ENCODE measurements at places on chromosomes 11 and 22.
A peak's percentile ranks its signal among the peaks of the same experiment; 100 is the strongest.

DNA sequence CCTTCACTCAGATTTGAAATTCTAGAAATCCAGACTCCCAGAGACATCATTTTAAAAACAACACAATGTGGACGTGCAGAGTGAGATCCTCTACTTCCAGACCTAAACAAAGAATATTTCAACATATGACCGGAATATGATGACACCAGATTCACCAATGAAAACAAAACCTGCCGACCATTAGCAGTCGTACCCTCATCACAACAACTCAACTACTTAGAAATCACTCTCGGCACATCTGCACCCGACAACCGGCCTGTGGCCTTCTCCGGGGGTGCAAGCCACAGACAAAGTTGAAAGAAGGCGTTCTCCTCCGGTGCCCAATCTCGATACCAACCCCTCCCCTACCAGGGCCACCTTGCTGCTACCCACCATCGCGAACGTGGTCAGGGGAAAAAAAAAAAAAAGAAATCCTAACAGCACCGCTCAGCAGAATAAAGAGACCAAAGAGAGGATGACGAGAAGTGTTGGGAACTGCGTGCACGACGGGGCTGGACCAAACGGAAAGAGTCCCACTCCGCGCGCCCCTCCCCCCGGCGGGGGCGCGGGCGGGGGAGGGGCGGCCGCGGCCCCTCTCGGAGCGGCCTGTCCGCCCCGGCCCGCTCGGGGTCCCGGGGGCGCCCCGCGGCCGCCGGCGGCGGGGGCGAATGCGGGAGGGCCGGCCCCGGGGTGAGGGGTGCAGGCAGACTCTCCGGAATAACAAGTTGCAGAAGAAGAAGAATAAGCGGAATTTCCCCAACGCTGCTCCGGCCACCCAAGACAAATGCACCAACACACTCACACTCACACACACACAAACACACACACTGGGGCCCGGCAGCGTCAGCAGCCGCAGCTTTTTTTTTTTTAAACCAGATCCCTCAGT lies 1.7 kb downstream of the PHF21A start:
- DNase-seq, result no peak

DNA sequence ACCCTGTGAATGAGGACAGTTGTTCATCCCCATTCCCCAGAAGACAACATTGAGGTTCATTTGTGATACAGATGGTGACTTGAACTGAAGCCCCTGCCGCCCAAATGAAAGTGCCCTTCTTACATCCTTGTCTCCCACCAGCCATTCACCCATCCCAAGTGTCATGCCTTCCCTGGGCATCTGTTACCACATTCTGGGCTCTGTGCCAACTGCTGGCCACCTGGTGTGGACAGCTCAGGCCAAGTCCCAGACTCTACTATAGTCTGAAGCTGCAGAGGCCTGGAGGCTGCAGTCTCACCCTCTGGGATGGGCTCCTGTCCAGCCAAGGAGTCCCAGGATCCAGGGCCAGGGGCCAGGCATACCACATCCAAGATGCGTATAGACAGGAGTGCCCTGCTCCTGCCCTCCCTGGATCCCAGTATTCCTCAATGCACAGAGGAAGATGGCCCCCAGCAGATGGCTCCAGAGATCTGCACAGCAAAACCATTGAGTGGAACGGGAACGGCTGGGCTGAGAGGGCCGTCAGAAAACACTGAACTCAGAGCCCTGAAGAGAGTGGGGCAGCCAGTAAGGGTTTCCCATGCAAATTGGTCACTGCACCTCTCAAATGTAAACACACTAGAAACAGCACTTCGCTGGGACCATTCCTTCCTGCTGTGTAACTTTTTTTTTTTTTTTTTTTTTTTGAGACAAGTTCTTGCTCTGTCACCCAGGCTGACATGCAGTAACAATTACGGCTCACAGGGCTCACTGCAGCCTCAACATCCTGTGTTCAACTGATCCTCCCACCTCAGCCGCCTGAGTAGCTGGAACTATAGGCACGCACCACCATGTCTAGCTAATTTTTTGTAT lies 22.8 kb downstream of the ARRB1 start:
- DNase-seq, result peak; percentile 71

DNA sequence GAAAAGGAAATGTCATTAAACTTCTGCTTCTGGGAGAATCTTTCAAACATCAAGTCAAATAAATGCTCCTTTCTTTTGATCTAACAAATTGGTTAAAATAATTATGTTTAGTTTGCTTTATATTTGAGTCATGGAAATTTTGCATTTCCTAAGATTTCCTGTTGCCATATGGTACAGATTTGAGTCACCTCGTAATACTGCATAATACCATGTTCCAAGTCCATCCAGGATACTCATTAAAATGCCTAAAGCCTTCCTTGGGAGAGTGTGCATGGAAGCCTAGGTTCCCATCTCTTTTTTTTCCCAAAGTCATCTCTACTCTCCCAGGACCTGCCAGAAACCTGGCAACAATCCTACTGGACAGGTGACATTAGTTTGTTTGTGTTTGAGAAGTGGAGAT lies 4.2 kb downstream of the OR9I1 start:
- no peak for DNase-seq

DNA sequence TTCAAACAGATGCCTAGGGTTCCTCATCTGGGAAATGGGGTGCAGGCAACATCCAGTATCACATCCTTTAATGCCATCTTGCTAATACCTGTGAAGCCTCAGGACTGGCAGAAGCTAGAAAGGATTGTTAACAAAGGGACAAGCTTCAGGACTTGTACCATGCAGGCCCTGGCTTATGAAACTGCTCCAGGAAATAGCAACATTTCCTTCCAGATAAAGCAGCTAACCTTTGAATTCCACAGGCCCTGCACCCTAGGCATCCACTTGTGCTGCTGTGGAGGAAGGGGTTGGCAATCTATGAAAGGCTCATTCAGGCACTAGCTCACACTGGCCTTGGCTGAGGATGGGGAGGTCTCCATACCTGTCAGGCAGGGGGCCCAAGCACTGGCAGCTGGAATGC lies 87.2 kb downstream of the BTBD10 start:
- no peak for DNase-seq

DNA sequence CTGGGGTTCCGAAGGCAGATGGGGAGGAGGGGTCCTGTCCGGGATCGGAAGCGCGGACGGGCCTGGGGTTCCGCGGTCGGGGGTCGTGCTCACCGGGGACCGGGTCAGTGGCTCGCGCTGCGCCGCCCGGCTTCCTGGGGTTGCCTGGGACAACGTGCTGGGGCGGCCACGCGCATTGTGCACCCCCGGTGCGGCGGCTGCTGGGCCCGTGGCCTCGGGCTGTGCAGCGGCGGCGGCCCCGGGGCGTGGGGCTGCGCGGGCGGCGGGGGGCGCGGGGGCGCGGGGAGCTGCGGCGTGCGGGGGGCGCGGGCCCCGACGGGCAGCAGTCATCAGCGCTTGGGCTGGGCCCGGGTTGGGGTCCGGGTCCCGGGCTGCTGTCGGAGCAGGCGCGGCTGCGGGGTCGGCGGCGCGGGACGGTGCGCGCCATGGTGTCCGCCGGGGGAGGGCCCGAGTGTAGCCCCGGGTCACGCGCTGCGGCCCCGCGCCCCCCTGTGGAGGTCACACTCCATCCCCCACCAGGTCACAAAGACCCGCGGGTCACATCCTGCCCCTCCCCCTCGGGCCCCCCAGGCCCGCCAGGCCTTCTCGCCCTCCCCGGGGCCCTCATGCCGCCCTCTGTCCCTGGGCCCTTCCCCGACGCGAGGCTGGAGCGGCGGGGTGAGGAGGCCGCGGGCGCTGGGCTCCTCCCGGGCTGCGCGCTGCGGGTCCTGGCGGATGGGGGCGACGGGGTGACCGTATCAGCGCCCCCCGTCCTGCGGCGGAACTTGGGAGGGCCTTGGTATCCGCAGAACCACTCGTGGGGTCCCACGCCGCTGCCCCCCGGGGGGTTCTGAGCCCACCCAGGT lies at the start of gene TTLL8:
TTLL8 (minus strand) TSS at position 238 of the 845 bp plus-strand sequence.
- no peak for DNase-seq

DNA sequence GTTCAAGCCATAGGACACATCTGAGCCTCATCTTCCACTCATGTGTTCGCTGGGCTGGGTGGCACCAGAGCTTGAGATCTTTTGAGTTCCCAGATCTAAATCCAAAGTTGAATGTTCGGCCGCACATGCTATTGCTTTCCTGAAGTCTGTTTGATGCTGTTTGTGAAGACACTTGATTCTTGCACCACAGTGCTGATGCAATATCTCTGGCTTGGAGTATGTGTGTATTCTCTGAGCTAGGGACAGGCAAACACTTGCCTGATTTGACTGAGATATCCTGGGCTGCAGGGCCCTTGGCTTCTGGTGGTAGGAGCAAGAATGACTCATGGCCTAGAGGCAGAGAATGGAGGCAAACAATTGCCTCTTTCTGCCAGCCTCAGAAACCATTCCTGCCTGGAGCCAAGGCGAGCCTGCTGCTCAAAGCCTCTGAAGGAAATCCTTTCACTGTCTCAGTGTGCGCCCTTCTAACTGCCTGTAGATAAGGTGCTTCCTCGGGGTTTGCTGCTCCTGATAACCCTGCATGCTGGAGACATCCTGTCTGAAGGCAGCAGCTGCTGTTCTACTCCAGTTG lies 73.0 kb downstream of the CYB5R2 start:
- peak; percentile 49 for DNase-seq

DNA sequence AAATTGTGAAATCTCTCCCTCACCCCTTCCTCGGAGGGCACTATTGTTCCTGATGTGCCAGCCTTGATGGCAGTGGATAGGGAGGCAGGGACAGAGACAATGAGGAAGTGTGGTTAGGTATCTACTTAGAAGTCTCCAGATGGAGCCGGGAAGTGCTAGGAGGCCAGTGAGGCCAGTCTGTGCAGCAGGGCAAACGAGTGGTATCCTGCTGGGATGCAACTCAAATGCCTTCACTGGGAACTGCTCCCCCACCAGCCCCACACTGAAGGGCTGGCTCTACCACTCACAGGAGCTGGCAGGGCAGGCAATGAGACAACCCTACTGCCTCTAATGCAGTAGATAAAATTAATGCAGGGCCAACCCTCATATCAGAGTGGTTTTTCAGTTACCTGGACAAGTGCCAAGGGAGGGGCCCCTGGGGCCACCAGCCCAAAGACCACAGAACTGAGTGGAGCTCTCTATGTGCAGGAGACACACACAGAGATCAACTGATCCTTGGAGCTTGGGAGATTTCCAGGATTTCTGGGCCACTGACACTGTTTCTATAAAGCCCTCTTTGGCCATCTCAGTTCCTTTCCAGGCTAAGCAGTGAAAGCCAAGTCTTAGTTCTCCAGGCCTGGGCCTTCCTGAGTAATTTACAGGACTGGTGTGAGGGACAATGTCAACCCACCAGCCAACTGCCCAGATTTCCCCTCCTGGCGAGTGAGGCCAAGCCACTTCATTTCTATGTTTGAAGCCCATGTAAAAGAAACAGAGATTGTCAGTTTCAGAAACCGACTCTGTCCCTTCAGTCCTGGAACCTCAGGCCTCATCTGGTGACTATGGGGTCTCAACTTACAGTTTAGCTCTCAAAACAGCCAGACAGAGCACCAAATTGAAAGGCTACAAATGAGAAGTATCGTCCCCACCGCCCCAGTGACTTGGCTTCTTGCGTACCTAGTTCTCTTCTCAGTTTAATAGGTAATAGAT lies 4.1 kb downstream of the MIF start:
- DNase-seq, result no peak

DNA sequence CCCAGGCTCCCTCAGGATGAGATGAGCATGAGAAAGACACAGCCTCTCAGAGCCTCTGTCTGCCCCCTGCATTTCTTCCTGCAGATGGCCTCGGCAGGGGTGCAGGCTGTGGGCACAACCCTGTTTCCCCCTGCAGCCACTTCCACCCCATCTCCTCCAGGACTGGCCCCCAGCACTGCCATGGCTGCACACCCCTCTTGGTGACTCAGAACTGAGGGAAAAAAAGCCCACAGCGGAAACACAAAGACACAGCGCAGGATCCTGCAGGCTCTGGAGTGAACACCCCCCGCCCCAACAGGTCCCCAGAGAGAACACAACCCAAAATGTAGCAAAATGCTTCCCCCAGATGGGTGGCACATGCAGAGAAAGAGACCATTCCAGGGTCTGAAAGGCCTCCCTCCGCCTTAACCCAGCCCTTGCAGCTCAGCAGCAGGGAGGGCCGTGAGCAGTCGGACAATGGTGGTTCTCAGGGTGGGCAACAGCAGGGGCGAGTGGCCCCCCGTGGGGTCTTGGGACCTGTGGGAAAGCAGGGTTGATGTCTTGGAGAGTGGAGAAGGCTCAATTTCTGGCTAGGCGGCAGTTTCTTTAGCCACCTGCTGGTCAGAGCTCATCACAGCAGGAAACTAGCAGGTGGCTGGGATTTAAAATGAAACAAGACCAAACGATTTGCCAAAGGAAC lies 8.0 kb downstream of the TUBGCP6 start:
- no peak for DNase-seq

- no peak for DNase-seq
Observed at GRCh38 chr22:44748524-44748923, 3.9 kb upstream of the ARHGAP8 start.

GRCh38 chr11:45647329-45647728 lies 18.1 kb downstream of the CHST1 start:
- no peak for DNase-seq

GRCh38 chr11:67572747-67573419 lies 10.7 kb upstream of the GSTP1 start:
- DNase-seq, result peak; percentile 4

- DNase-seq, result no peak
Observed at GRCh38 chr22:23803001-23803819, 16.4 kb downstream of the SMARCB1 start.

DNA sequence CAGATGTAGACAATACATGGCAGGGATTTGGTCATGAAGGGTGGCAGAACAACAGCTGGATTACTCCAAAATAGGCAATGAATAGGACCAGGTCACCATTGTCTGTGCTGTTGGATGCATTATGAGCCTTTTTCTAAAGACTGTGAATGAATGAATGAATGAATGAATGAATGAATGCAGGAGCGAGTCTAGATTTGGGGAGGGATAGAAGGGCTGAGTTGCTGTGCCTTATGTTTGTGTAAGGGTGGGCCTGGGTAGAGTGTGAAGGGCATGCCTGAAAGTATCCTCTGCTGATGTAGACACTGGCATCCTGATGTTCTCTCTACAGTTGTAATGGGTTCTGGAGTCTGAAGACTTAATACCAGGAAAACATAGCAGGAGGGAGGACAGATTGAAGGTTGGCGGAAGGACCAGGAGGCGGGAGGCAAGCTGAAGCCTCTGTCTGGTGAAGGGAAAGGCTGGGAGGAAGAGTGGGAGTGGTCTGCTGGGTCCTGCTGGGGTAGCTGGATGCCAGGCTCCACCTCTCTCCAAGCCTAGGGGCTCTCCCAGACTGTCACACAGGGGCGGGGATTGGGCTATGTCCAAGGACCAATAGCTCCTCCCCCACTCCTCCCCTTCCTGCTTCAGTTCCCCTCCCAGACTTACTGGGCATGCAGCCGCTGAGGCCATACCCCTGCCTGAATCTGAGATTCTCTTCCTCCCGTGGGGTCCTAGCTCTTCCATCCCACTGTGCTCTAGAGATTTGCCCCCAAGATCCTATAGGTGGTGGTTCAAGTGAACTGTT lies 4.8 kb downstream of the TRIM3 start:
- DNase-seq, result peak; percentile 44

GRCh38 chr22:46150655-46151477 lies 540 bp downstream of the PPARA start:
- DNase-seq, result no peak

DNA sequence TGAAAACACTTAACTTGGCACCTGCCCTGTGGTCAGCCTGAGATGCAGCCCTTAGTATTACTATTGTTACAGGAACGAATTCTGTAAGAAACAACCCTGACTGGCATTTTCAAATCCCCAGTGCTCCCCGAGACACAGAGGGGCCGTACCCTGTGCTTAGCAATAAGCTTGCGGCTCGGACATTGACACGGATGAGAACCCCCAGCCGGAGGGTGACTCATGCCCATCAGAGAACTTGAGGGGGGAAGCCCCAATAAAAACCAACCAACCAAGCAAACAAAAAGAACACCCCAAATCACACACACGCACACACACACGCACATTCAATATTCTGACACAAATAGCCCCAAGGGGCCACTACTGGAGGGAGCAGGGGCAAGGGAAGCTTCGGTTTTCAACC lies 63.8 kb downstream of the SHISAL1 start:
- no peak for DNase-seq
